ENCODE measurements at places on chromosomes 7 and 10.

DNA sequence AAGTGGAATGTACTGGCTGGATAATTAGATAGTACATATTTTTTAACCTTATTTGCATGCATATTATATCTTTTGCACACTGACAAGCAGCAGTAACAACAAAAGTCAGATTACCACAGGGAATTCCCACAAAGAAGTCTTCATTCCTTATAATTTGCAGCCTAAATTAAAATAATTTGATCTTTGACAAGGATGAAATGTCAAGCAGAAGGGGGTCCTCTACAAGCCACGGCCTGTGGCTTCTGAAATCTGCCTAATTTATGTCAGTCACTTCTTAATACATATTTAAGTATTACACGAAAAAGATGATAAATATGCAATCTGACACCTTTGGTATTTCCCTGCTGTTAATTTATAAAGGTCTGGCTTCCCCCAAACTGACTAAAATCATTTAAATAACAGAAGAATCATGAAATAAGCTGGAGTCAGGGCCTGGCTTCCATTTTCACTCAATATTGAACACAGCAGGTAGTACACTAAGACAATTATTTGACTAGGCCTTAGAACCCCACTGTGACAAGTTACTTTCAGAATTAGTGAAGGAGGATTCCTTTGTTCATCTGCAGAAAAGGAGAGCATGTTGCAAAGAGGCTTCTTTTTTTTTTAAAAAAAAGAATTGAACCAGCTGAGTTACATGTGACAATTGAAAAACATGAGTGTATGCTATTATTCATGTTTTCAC lies 351.1 kb upstream of the ETV1 start:
- no peak for DNase-seq

DNA sequence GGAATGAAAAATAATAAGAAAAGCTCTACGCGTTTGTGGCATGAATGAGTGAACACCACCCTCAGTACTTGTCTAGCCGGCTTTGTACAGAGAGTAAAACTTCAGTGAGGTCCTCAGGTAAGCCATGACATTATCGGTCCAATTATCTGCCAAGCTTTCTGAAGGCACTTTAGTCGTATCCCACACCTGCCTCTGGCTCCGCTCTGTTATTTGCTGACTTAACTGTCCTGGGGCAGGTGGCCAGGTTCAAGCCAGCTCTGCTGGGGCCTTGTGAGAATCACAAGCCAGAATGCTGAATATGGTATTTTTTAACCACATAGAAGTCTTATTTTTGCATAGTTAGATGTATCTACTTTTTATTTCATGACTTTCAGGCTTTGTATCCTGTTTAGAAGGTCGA lies 66.0 kb upstream of the FHIP2A start:
- DNase-seq: no peak

DNA sequence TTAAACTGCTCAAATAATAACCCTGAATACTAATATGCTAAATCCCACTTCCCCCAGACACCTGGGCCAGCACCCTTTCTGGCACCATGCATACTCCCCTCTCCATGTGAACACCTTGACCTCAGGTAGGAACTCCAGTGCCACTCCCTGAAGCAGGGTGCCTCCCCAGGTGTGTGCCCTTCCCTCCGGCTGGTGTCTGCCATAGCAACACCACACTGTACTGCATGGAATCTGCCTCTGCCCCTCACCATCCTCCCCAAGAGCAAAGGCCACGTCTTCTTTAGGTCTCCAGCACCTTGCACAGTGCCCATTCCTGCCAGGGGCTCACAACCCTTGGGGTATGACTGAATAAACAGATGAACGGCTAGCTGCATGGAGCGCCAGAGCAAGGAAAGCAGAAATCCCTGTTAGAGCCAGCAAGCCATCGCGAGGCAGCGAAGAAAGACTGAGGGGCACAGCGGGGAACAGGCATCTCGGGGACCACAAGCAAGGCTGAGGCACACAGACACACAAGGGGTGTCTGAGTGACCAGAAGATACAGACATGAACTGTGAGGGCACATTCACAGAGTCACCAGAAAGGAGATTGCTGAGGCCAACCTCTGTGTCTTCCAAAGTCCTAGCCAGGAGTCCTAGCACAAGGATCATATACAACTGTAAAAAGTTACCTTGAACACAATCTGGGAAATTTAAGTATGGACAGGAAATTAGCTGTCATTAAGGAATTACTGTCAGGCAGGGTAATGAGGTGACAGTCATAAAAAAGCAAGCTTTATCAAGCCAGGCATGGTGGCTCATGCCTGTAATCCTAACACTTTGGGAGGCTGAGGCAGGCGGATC lies 25.7 kb downstream of the COBL start:
- DNase-seq: peak; percentile 49

GRCh38 chr7:148182264-148182663 lies 408.3 kb upstream of the C7orf33 start:
- no peak for DNase-seq

DNA sequence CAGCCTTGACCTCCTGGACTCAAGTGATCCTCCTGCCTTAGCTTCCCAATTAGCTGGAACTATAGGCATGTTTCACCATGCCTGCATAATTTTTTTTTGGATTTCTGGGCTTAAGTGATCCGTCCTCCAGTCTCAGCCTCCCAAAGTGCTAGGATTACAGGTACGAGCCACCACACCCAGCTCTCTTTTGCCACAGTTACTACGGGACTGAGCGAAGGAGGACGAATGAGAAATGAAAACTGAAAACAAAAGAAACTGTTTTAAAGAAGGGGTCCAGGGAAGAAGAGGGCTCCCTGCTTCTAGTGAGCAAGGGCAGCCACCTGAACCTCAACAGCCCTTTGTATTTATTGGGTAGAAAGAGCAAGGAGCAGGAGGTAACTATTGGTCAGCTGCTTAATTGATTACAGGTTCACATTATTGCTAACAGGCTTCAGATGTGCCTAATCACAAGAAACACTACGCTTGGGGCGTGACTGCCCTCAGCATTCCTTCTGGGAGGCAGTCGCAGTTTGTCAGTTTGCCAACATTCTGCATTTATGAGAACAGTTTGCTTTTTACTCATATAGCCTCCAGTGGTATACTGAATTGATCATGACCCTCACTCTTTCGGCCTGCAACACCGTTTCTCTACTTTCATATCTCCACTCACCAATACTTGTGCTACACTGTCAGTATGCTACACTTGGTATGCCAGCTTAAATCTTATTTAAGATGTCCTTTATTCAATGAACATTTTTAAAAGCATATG lies 676.8 kb downstream of the DNAJB9 start:
- no peak for DNase-seq

DNA sequence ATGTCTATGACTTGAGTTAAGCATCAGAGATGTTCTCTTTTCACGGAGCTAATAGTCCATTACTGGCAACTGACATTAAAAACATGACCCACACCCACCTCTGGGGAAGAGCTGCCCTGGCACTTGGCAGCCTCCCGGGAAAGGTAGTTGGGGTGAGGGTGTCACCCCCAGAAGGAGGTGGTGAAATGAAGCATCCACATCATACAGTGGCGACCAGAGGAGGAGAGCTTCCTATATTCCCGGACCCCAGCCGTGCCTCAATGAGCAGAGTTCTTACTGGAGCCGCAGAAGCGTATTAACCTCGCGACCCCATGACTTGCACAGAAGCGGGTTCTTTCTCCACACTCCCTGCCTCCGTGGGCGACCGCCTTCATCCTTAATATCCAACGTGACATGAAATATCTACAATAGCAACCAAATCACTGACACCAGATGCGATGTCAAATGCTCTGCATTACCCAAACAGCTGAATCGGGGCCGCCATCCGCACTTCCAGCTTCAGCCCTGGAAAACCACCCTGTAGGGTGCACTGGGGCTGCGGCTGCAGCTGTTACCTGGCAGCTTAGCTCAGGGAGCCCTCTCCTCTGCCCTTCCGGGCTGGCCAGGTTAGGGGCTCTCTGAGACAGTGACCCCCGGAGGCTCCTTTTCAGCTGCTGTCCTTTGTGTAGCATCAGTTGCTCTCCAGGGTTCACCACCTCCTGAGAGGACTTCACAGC lies 103.1 kb upstream of the PARD3 start:
- DNase-seq: no peak

DNA sequence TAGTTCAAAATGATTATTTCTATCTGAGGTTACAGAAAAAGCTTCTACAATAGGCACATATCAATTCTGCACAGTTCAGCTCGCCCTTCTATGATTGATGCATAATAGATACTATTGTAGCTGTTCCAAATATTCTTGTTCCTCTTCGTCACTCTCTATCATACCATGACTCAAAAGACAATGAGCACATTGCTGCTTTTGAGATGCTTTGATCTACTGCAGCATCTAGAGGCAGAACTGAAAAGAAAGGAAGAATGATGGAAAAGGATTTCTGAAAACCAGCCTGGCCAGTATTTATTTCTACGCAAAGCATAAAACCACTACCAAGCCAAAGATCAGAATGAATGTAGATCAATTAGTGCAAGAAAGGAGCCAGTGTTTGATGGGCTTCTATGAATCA lies 59.3 kb upstream of the PLXDC2 start:
- no peak for DNase-seq

DNA sequence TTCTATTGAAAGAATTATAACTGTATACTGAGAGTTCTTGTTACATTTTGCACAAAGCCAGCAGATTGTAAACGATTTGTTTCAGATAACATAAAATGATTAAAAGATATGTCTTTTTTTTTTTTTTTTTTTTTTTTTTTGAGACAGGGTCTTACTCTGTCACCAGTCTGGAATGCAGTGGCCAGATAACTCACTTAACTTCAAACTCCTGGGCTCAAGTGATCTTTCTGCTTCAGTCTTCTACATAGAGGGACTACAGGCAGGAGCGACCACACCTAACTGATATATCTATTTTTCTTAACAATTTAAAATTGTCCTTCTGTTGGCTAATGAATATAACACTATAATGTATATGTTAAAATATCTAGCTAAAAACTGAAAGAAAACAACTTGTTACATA lies 317.3 kb upstream of the CACNA2D1 start:
- no peak for DNase-seq

DNA sequence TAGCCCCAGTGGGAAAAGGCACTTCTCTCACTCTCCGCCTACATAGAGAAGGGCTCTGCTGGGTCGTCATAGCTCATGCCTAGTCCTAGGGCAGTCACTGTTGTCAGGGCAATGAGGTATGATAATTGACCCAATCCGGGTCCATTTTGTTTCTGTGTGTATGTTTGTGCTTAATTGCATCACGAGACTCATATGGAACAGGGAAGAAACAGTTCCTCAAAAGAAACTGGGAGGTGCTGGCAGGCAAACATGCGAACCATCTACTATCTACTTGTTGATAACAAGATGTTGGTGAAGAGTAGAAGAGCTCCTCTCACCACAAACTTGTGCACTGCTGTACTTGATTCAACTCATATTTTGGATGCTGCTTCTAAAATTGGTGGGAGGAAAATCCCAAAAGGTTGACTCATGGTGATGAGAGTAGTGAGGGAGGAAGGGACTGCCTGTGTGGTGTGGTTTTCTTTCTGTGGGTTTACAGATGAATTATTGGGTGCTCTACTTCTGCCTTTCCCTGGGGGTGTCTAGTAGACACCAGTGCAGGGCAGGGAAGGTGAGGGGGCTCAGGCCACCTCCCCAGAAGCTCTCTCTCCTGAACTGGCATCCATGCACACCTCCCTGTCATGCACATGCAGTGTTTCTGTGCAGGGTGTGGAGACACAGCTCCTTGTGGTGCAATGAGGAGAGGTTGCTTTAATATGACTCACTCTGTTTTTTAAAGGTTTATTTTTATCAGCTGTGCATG lies 29.4 kb downstream of the LSMEM1 start:
- no peak for DNase-seq

GRCh38 chr10:133124357-133125211 lies 35.4 kb upstream of the KNDC1 start:
- DNase-seq: peak; percentile 8

DNA sequence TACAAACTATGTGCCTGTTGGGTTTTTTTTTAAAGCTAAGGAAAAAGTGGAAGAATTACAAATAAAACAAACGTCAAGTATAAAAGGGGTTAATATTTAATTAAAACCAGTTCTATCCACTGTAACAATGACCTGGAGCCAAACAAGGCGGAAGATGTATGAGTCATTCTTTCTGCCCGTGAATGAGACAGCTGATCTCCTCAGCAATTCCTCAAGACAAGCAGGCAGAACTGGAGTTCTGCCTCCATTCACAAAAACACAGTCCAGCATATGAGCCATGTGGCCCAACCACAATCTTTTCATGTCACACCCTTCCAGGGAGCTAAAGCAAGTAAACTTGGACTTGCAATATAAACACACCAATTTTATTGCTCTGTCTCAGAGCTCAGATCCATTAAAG lies 8.4 kb downstream of the ETV1 start:
- peak; percentile 63 for DNase-seq

DNA sequence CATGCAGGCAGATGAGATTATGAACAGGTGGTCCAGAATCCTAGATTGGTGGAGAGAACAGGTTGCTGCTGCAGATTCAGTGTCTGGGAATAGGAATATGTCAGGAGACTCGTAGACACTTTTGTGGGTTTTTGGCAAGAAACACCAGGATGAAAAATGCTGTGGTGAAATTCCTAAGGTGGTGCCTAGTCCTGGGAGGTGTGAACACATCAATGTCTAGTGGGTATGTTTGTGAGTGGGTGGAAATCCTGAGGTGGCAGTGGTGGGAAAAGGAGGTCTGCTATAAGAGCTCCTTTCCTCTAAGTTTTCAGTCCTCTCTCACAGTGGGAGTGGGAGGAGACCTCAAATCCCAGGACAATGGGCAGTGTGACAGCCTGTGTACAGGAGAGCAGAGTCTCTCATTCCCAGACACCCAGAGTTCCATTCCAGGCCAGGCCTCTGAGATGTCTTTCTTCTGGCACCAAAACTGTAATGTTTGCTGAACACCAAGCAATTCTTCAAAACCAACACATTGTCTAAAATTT lies 5.1 kb downstream of the ERV3-1 start:
- DNase-seq: no peak

GRCh38 chr7:983004-983615 lies at the start of gene CYP2W1:
Gene CYP2W1, plus strand, starts transcription at chr7:983181. Its CDS starts 31 bp downstream, at chr7:983212.
- no peak for DNase-seq

GRCh38 chr10:70669015-70669414 lies 3.3 kb upstream of the ADAMTS14 start:
- DNase-seq: no peak

DNA sequence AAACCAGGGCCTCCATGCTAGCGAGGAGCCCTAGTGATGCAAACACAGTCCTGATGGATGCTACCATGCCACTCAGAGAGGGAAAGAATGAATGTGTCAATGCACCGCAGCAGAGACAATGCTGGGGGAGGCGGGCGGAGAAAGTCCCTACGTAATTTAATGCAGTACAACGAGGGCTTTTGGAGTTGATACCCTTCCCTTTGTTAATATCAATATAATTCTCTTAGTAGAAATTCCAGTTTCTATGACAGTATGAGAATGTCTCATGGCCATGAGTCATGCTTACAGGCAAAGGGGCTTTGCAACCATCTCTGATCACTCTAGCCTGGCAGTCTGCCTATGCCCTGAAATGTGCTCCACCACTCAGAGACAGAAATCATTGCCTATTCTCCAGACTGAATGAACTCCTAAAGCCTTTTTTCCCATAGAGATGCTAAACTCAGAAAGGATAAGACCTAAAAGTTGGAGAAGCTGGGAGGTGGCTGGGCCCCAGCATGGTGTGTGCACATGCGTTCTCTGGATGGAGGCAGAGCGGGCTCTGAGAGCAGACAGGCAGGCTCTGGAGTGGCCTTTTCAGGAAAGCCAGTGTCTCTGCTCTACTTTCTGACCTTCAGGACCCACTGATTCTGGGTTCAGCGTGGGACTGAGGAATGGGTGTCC lies 20.3 kb upstream of the GIMAP2 start:
- DNase-seq: no peak

All from transverse colon (tissue), 4 donors.